Cardiac atrium fibroblast (primary cell): ENCODE measurements at places on chromosomes 11 and 22. TPM values are rescaled to one million over a fixed set of nuclear protein-coding genes. Genes with fewer than 3 reads are reported as not detected.

The PPP1CA gene
- total RNA-seq: 172 and 194 TPM in 2 replicates

The MAP6 gene
- total RNA-seq: 2.0 and 2.4 TPM in 2 replicates

The BDNF gene
- total RNA-seq: 3.7 and 4.3 TPM in 2 replicates

The CHKB gene
- total RNA-seq: 19.1 and 22.9 TPM in 2 replicates

The POU2AF3 gene
- not detected in 2 replicates for total RNA-seq
